LoVo (cell line): ENCODE measurements at places on chromosomes 3 and 15.

DNA sequence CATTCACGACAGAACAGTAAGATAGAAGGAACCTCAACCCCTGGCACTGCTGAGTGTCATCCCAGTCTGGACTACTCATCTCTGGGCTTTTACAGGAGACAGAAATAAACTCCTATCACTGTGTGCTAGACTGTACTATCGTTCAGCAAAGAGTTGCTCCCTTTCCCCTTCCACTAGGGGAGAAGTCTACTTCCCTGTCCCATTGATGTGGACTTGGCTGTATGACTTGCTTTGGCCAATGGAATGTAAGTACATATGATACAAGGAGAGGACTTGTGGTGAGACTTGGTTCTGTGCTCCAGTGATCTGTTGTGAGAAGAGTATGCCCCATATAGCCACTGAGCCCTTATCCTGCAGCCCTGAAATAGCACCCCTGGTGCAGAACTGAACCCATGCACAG, 5.3 kb upstream of the KIF7 start:
- DNase-seq: no peak

GRCh38 chr15:65948383-65948782, 79.1 kb downstream of the RAB11A start:
- no peak for DNase-seq

GRCh38 chr3:32009101-32009500, 27.6 kb downstream of the ZNF860 start:
- no peak for DNase-seq

GRCh38 chr3:187750006-187750512, 4.8 kb upstream of the BCL6 start:
- DNase-seq: peak; percentile 82

DNA sequence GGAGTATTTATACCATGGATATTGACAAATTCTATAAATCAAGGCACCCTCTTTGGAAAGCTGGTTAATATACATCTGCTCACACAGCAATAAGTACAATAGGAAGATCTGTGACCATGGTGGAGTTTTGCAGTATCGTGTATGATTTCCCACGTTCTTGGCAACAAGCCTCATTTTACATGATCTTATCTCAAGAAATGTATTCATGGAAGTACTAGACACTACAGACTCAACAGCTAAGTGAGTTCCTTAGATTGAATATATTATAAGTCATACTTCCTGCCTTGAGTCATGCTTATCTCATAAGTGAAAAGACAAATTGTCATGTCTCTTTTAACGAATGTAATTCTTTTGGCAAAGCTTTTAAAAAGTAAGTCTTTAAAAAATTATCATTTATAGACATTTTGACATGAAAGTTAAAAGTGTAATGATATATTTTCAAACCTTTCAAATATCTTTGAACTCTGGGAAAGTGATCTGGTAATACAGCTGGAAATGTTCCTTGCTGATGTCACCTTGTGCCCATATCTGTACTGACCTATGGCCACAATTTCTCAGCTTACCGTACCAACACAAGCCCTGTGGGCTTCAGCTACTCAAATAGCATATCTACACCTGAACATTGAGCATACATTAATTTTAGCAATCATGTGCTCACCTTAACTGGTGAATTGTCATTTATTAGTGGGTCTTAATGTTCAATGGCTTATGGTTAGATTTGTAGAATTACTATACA, 130.3 kb upstream of the TMC3 start:
- no peak for DNase-seq

GRCh38 chr3:71055257-71056001, 528.1 kb downstream of the FOXP1 start:
- no peak for DNase-seq

- no peak for DNase-seq
Measured at GRCh38 chr3:171005648-171006047, 20.9 kb downstream of the SLC2A2 start.

- no peak for DNase-seq
Measured at GRCh38 chr15:68706256-68706655, 114.4 kb downstream of the ANP32A start.

DNA sequence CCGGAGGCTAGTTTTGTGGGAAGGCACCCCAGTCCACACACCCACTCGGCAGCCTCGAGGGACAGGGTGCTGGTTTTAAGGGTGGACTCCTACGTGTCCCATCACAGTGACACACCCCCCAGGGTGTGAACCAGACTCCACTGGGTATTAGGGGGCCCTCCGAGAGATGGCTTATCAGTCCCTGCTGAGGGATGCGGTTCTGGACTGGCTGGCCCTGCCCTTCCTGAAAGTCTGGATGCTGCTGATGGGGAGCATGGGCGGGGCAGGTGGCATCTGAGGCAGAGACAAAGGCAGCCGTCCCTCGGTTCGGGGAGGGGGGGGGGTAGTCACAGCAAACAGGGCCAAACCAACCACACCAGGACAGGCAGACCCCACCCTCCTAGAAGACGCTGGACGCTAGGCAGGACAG, 939 bp upstream of the ULK3 start:
- DNase-seq: no peak

DNA sequence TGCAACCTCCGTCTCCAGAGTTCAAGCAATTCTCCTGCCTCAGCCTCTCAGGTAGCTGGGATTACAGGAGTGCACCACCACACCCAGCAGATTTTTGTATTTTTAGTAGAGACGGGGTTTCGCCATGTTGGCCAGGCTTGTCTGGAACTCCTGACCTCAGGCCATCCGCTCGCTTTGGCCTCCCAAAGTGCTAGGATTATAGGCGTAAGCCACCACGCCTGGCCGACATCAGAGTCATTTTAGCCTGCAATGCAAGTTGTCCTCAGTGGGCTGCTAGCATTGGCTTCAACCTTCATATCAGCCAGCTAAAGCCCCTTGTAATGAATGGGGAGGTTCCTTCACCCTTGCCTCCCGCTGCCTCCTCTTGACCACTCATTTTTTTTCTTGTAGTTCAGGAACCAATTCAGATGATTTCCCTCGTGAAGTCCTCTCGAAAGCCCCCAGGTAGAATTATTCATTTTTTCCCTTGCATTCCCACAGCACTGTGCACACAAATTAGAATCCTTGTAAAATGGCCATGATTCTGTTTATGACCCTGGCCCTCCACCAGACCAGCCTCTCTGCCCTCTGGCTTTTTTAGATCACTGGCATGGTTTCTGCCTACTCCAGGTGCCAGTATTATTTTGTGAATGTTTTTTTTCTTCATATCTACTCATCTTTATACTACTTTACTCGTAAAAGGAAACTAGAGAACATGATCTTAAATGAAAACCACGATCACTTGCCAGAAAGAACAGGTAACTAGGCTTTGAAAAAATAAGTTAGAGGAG, 29.1 kb downstream of the FLNB start:
- DNase-seq: no peak

GRCh38 chr15:90035095-90035839, 34.1 kb downstream of the ZNF710 start:
- peak; percentile 20 for DNase-seq

GRCh38 chr15:91790836-91791235, 62.7 kb upstream of the SLCO3A1 start:
- no peak for DNase-seq

GRCh38 chr3:172561897-172562640, 38.8 kb upstream of the TNFSF10 start:
- DNase-seq: no peak

DNA sequence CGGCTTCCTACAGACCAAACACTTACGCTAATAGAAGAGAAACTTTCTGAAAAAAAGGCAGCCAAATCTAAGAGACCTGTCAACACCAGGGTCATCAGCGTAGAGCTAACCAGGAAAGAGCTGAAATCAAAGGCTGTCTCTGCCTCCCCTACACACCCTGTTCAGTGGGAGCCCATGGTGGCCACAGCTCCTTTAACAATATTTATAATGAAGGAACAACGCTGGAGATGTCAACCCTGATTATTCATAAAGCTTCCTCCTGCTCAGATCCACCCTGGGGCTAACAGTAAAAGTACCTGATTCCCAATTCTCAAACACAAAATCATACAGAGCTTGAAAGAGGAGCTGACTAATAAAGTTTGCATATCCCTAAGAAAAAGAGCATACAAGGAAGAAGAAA, 133.7 kb downstream of the ANXA2 start:
- no peak for DNase-seq

DNA sequence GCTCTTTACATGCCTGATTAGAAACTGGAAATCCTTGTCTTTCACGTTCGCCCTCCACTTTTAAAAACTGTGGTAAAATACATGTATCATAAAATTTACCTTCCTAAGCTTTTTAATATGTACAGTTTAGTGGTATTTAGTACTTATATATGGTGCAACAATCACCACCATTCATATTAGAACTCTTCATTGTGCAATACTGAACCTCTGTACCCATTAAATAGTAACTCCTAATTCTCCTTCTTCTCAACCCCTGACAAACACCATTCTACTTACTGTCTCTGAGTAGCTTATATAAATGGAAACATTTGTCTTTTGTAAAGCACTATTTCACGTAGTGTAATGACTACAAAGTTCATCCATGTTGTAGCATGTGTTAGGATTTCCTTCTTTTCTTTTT, 28.2 kb downstream of the GRM2 start:
- DNase-seq: no peak

DNA sequence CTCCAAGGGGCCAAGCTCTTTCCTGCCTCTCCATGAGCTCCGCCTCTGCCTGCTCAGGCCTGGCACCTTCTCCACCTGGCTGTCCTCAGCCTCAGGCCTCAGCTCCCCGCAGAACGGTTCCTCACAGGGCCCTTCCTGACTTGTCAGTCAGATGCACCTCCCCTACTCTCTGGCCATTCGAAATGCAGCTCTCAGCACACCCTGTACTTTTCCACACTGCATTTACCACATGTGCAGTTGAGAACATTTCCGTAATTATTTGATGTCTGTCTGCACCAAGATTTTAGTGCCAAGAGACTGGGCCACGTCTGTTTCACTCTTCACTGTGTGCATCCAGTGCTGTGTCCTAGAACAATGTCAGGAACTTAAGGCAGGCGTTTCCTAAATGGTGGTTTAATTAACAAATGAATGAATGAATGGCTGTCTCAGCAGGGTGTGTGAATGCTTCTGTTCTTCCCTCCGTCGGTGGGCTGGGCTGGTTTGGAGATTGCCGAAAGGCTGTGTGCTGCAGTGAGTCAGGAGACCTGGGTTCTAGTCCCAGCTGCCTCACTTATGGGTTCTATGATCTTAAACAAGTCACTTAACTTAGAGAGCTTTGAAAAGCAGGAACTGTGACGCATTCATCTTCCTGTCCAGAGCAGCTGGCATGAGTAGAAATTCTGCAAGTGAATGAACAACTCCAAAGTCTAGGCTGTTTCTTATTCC, 5.4 kb downstream of the MUC4 start:
- no peak for DNase-seq

DNA sequence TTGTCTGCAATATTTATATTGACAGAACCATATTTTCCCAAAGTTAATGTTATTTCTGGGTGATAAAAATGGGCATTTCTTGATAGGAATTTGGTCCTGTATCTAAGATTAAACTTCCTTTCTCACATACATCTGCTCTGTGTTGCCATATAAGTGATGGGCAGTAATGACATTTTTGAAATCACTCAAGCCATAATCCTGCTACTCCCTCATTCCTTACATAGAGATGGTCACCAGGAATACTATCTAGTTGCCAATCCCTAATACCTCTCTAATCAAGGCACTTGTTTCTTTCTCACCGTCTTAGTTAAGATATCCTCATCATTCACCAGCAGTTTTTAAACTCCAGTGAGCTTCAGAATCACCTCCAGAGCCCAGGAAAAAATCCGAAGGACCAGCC, 68.4 kb downstream of the FSIP1 start:
- DNase-seq: no peak

DNA sequence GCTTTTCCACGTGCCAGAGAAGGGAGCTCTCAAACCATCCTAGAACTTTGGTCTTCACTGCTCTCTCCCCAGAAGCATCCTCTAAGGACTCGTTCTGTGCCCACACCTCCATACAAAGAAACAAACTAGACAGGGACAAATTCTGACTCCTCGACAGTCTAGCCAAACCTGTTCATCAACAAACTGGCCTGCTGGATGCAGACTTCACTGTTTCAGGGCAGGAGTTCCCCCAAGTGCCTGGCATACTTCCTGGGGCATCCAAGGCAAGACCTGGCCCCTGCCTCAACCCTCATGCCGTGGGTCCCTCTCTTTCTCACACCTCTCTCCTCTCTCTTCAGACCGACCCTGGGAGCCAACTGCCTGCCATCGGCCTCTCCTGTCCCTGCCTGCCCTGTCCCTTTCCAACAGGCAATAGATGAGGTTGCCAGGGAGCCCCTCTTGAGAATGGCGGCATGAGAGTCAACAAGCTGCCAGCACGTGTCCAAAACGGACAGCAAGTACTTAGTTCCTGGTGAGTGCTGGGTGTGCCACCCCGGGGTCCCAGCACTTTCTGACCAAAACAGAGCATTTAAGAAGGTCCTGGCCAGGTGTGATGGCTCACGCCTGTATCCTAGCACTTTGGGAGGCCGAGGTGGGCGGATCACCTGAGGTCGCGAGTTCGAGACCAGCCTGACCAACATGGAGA, 79.1 kb upstream of the HES1 start:
- no peak for DNase-seq

GRCh38 chr3:67559029-67559605, 95.3 kb downstream of the SUCLG2 start:
- no peak for DNase-seq

GRCh38 chr3:125019271-125019670, 36.5 kb downstream of the HEG1 start:
- no peak for DNase-seq

DNA sequence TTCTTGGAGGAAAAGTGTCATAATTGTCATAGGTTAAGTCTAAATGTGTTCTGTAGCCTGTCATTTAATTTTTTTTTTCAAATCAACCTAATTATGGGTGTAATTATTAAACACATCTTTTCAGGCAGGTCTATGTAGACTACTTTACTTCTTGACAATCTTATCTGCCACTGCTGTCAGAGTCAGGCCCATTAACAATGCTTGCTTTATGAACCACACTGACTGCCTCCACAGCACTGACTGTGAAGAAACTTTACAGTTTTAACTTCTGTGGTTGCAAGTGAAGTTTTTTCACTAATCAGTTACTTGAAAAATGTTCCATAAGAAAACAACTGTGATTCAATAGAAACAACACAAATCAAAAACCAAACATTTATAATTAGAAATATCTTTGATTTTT, 407.8 kb downstream of the PLCL2 start:
- no peak for DNase-seq

- DNase-seq: no peak
Measured at GRCh38 chr15:33048255-33048654, 146.3 kb downstream of the FMN1 start.

GRCh38 chr3:127655641-127656040, 17.1 kb upstream of the ABTB1 start:
- no peak for DNase-seq
